ENCODE measurements at places on chromosomes 3 and 15.
A peak's percentile ranks its signal among the peaks of the same experiment; 100 is the strongest.

GRCh38 chr3:7290077-7290825, 429.3 kb downstream of the GRM7 start:
- no peak for DNase-seq

GRCh38 chr3:109563149-109563548, 225.8 kb upstream of the DPPA4 start:
- no peak for DNase-seq

GRCh38 chr3:112097378-112097777, 11.2 kb downstream of the C3orf52 start:
- DNase-seq: peak; percentile 53

- DNase-seq: no peak
These were observed 4.4 kb upstream of the LPP start for GRCh38 chr3:188149587-188149986.

- no peak for DNase-seq
These were observed 33.9 kb downstream of the HDAC11 start for GRCh38 chr3:13513913-13514517.
